ENCODE measurements at places on chromosomes 12 and 14.

- DNase-seq = no peak
Observed at GRCh38 chr12:85782711-85783110, 53.5 kb downstream of the RASSF9 start.

DNA sequence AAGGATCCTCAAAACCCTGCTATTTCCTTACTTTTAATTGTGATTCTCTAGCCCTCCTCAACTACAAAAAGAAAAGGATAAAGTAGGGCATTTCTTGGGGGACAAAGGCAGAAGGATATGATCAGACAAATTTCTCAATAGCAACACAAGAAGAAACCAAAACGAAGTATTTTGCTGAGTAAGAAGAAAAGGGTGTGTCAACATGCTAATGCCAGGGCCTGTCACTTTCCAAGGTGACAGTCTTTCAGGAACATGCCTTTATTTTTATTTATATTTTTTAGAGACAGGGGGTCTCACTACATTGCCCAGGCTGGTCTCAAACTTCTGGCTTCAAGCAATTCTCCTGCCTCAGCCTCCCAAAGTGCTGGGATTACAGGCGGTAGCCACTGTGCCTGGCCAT, 39.8 kb downstream of the CBX5 start:
- no peak for DNase-seq

DNA sequence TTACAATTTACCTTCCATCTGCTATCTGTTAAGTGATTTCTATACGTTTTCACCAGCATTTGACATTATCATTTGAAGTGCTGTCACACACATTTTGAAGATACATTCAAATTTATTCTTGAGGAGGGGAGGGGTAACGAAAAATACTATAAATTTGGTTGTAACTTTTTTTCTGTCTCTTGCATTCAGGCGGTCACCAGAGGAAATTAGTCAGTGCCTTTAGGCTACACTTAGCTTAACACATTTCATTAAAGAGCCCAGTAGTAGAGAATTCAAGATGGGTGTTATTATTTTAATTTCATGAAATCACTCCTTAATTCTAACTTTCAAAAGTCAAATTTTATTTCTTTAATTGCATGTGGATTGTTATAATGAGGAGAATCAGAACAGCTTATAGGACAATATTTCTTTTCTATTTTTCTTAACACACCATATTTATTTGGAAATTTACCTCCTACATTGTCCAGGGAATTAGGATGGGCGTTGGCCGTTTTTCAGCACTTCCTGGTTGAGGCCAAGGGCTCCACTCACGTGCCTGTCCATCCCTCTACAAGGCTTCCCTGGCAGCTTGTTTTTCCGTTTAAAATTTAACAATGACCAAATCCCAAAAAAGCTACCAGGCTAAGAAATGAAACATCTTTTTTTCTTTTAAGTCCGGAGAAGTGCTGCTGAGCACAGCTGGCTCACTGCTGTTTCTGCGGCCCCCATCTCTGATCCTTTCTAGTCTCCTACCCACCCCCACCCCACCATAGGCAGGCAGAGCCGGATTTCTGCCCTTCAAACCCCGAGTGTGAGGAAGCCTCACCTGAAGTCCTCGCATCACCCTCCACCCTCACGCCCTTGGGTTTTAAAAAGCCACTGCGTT, 1.1 kb upstream of the FAR2 start:
- DNase-seq = no peak

DNA sequence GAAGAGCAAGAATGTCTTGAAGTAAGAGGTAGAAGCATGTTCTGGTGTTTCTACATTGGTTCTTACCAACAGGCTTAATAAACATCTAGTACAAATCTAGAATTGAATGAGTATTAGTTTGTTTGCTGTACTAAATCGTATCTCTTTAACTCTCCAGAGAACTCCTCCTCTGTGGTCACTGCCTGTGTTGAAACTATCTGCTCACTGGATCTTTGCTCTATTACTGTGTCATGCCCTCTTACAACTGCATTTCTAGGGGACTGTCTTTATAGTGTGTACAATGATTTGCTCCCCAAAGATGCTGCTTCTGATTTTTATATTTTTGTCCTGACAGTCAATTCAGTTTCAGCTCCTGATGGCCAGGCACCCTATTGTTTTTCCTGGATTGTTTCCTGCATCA, 50.1 kb upstream of the E2F7 start:
- no peak for DNase-seq

GRCh38 chr12:1115484-1116231, 124.6 kb downstream of the ERC1 start:
- no peak for DNase-seq

Measured in GM06990 (cell line).